Activated naive CD4-positive, alpha-beta T cell treated with anti-CD3 and anti-CD28 coated beads for 36 hours (primary cell): ENCODE measurements at places on chromosomes 7 and 10. TPM values are rescaled to one million over a fixed set of nuclear protein-coding genes. Genes with fewer than 3 reads are reported as not detected.

The GRM8 gene
- not detected for total RNA-seq

The AMPH gene
- not detected for total RNA-seq

The CALN1 gene
- total RNA-seq, result 0.32 TPM

The RNF148 gene
- total RNA-seq, result not detected

The TLX1 gene
- not detected for total RNA-seq

The AGMO gene
- not detected for total RNA-seq

The TAF3 gene
- total RNA-seq, result 12.6 TPM

The DNTT gene
- not detected for total RNA-seq

The OR6V1 gene
- not detected for total RNA-seq

The CNNM1 gene
- 1.0 TPM for total RNA-seq

DNA sequence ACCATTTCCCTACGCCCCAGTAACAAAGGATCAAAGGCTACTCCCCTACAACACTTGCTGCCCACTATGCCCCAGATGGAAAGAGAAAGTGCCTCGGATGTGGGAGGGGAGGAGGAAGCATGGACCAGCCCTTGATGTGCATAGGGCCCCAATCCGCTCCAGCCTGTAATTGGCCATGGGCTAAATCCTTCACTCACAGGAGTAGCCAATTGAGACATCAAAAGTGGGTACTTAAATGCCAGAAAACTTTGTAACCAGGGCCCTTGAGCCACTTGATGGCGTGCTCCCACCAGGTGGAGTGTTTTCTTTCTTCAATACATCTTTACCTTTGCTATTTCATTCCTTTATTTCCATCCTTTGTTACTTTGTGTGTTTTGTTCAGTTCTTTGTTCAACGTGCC lies 500.5 kb upstream of the LRRN3 start:
- H3K27ac ChIP-seq, result no peak overlapping the region
- no peak overlapping the region for H3K4me3 ChIP-seq
- no peaks in the 10 kb centered on the region for H3K36me3 ChIP-seq
- no peaks in the 10 kb centered on the region for H3K4me1 ChIP-seq
- no peaks in the 10 kb centered on the region for H3K27me3 ChIP-seq

GRCh38 chr10:78865931-78866717 lies 202.6 kb upstream of the ZMIZ1 start:
- H3K27ac ChIP-seq, result no peak overlapping the region
- DNase-seq, result no peak
- H3K4me1 ChIP-seq, result no peaks in the 10 kb centered on the region
- peaks cover 2% of the 10 kb centered on the region for H3K27me3 ChIP-seq
- H3K36me3 ChIP-seq, result no peaks in the 10 kb centered on the region

GRCh38 chr7:105015390-105015965 lies 1.5 kb downstream of the KMT2E start:
- H3K27ac ChIP-seq, result peak overlapping the region; percentile 99
- DNase-seq, result peak; percentile 56
- no peaks in the 10 kb centered on the region for H3K27me3 ChIP-seq
- H3K36me3 ChIP-seq, result peaks cover 63% of the 10 kb centered on the region
- peaks cover 22% of the 10 kb centered on the region for H3K4me1 ChIP-seq
- H3K4me3 ChIP-seq, result peak overlapping the region; percentile 95

DNA sequence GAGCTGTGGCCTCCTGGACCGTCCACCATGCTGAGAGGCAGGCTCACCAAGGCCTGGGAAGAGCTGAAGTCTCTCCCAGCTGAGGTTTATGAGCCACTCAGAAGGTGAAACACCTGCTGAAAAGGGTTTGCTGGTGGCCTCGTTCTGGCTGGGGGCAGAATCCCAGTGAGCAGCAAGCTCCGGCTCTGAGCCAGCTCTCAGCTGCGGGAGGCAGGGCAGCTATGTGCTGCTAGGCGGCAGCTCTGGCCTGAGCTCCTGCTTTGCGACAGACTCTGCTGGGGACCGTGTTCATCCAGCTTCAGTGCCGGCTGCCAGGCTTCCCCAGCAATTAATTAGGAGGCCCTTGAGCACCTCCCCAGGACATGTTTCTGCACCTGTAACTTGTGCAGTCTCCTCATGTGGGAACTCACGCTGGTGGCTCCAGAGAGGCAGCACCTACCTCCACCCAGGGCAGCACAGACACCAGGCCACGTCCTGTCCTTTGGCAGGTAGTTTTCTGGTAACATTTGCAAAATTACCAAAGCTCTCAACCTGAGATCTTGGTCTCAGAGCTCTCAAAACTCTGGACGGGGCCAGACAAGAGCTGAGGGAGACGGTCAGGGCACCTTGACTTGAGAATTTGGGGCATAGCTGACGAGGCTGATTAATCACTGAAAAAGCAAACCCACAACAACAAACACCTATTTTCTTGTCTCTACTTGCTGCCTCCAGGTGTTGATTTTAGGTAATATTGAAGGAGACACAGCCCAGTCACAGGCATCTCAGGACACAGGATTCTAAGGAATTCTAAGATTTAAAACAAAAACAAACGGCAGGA lies 185.0 kb downstream of the TCERG1L start:
- peaks cover 13% of the 10 kb centered on the region for H3K4me1 ChIP-seq
- H3K27ac ChIP-seq, result no peak overlapping the region
- no peak for DNase-seq
- H3K36me3 ChIP-seq, result no peaks in the 10 kb centered on the region

DNA sequence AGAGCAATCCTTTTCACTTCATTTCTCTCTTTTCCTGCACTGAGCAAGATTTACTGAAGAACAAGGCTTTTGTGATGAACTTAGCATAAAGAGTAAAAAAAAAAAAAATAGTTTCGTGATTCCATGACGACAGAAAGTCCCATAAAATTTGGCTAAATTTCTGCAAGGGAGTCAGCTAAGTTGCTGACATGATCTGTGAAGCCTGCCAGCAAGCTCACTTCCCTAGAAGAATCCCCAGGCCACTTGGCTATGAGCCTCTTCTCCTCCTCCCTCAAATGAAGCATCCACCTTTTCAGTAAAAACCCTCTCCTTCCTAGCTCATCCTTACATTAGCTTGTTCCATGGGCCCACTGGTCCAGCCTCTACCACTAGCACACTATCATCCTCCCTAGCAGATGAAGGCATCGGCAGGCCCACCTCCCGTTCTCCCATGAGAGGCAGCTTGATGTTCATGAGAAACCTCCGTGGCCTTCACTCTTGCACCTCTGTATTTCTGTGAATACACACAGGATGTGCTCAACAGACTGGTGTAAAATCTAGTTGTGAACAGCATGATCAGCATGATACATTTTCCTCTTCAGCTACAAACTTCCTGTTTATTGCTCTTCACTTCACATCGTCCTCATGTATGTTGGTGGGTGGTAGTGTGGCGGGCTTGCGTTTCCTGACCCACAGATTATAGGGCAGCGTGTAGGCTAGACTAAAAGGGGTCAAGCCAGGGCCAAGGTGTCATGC lies 30.9 kb downstream of the GIMAP8 start:
- no peaks in the 10 kb centered on the region for H3K27me3 ChIP-seq
- H3K4me3 ChIP-seq, result peak overlapping the region; percentile 69
- peak; percentile 67 for DNase-seq
- H3K27ac ChIP-seq, result peak overlapping the region; percentile 97
- H3K4me1 ChIP-seq, result peaks cover 93% of the 10 kb centered on the region
- H3K36me3 ChIP-seq, result peaks cover 13% of the 10 kb centered on the region

GRCh38 chr10:71486484-71487114 lies 89.9 kb downstream of the CDH23 start:
- H3K4me1 ChIP-seq, result no peaks in the 10 kb centered on the region
- no peaks in the 10 kb centered on the region for H3K27me3 ChIP-seq
- DNase-seq, result peak; percentile 73
- no peak overlapping the region for H3K27ac ChIP-seq
- H3K4me3 ChIP-seq, result no peak overlapping the region
- H3K36me3 ChIP-seq, result no peaks in the 10 kb centered on the region

GRCh38 chr7:50333221-50333651 lies 28.7 kb downstream of the IKZF1 start:
- H3K4me1 ChIP-seq, result peaks cover 4% of the 10 kb centered on the region
- H3K36me3 ChIP-seq, result peaks cover 58% of the 10 kb centered on the region
- no peaks in the 10 kb centered on the region for H3K27me3 ChIP-seq
- peak; percentile 35 for DNase-seq
- no peak overlapping the region for H3K4me3 ChIP-seq
- H3K27ac ChIP-seq, result peak overlapping the region; percentile 88

- H3K36me3 ChIP-seq, result no peaks in the 10 kb centered on the region
- peaks cover 23% of the 10 kb centered on the region for H3K4me1 ChIP-seq
- peaks cover 5% of the 10 kb centered on the region for H3K27me3 ChIP-seq
- no peak for DNase-seq
Measured at GRCh38 chr7:6232116-6232515, 40.3 kb downstream of the CYTH3 start.

GRCh38 chr10:121654021-121654545 lies 55.8 kb upstream of the FGFR2 start:
- H3K27me3 ChIP-seq, result peaks cover 7% of the 10 kb centered on the region
- H3K27ac ChIP-seq, result no peak overlapping the region
- no peak overlapping the region for H3K4me3 ChIP-seq
- no peak for DNase-seq
- no peaks in the 10 kb centered on the region for H3K4me1 ChIP-seq

DNA sequence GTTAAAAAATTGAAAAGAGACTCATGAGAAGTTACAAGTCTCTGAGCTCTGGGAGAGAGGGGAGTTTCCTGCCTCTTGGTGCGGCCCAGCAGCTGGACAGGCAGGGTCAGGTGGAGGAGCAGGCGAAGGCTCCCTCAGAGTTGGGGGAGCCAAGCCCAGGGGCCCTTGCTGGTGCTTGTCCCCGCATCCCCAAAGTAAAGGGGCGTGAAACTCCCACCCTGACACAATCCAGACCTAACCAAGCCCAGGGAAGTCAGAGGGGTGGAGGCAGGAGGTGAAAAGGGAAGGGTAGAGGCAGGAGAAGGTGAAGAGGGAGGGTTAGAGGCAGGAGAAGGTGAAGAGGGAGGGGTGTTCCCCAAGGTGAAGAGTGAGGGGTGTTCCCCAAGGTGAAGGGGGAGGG lies 322.8 kb downstream of the GLRX3 start:
- H3K27ac ChIP-seq, result no peak overlapping the region
- H3K4me1 ChIP-seq, result no peaks in the 10 kb centered on the region
- peaks cover 5% of the 10 kb centered on the region for H3K27me3 ChIP-seq
- no peak overlapping the region for H3K4me3 ChIP-seq
- no peaks in the 10 kb centered on the region for H3K36me3 ChIP-seq

DNA sequence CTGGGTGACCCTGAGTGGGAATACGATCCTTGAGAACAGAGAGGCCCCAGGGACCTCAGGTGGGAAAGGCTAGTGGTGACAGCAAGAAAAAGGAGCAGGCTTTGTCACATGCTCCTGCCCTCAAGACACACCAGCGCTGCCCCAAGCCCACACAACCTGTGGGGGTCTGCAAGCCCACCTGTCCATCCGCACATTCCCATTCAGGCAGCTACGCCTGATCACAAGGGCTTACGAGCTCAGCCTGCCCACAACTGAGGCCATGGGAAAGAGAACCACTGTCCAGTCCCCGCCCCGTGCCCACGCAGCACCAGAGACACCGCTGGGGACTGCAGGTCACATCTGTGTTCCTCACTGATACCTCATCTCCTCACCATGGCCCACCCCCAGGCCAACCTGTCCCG lies 26.7 kb downstream of the EBF3 start:
- no peak overlapping the region for H3K27ac ChIP-seq
- no peak overlapping the region for H3K4me3 ChIP-seq
- H3K4me1 ChIP-seq, result no peaks in the 10 kb centered on the region

GRCh38 chr10:43867113-43867512 lies 218.4 kb upstream of the ZNF32 start:
- no peaks in the 10 kb centered on the region for H3K27me3 ChIP-seq
- no peak overlapping the region for H3K27ac ChIP-seq
- no peaks in the 10 kb centered on the region for H3K36me3 ChIP-seq
- no peak overlapping the region for H3K4me3 ChIP-seq

GRCh38 chr7:52668435-52668834 lies 367.0 kb upstream of the POM121L12 start:
- no peak overlapping the region for H3K4me3 ChIP-seq
- H3K36me3 ChIP-seq, result no peaks in the 10 kb centered on the region
- DNase-seq, result no peak

DNA sequence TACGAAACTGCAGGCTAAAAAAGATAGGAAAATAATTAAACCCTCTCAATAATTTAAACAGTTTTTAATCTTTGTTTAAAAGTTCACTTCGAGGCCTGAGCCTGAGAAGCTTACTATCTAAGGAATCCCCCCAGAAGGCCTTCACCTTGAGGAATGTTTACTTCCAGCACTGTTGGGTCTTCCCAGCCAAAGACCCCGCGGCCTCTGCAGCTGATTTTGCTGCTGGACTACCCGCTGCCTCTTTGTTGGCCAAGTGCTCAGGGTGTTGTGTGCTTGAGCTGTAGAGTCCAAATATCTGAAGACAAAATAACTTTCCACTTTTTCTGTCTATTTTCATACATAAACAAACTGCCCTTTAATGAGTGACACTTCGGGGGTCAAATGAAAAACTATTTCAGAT lies 292.7 kb downstream of the GLRX3 start:
- H3K36me3 ChIP-seq, result no peaks in the 10 kb centered on the region
- H3K27ac ChIP-seq, result no peak overlapping the region
- no peaks in the 10 kb centered on the region for H3K4me1 ChIP-seq
- no peaks in the 10 kb centered on the region for H3K27me3 ChIP-seq
- no peak overlapping the region for H3K4me3 ChIP-seq
- no peak for DNase-seq

DNA sequence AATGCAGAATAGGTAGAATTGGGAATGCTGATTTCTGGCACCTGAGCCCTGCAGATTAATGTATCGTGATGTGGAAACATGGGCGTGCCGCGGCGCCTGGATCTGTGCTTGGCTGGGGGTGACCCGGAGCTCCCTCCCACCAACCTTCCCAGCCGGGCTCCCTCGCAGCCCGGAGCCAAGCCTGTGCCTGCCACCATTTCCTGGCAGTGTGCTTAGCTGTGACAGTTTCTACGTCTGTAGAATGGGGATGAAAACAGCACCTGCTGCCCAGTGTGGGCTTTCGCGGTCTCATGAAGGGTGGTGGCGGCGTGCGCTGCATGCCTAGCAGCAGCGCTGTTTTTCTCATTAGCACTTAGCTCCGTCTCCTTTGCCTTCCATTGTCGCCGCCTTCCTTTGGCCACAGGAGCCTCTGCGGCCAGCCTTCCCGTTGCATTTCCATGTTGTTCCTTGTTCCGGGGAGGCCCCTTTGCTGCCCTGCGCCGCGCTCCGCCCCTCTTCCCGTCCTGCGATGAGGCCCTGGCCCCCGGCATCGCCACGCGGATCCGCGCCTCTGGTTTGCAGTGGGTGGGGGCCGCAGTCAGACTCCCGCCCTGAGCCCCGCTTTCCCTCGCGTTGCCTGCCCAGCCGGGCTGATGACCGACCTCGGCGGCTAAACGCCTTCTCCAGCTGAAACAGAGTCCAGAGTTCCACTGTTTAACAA lies 84.2 kb downstream of the CUL1 start:
- H3K27me3 ChIP-seq, result no peaks in the 10 kb centered on the region
- no peak for DNase-seq
- no peaks in the 10 kb centered on the region for H3K4me1 ChIP-seq

GRCh38 chr10:95288303-95288702 lies 2.5 kb downstream of the PDLIM1 start:
- H3K36me3 ChIP-seq, result no peaks in the 10 kb centered on the region
- no peak for DNase-seq
- no peak overlapping the region for H3K4me3 ChIP-seq
- H3K4me1 ChIP-seq, result peaks cover 7% of the 10 kb centered on the region
- H3K27ac ChIP-seq, result no peak overlapping the region
- peaks cover 57% of the 10 kb centered on the region for H3K27me3 ChIP-seq
